ENCODE measurements at places on chromosomes 2 and 18. TPM values are rescaled to one million over a fixed set of nuclear protein-coding genes. Genes with fewer than 3 reads are reported as not detected.

The ACOXL gene
- not detected for total RNA-seq

The C2orf76 gene
- 11.2 TPM for total RNA-seq

DNA sequence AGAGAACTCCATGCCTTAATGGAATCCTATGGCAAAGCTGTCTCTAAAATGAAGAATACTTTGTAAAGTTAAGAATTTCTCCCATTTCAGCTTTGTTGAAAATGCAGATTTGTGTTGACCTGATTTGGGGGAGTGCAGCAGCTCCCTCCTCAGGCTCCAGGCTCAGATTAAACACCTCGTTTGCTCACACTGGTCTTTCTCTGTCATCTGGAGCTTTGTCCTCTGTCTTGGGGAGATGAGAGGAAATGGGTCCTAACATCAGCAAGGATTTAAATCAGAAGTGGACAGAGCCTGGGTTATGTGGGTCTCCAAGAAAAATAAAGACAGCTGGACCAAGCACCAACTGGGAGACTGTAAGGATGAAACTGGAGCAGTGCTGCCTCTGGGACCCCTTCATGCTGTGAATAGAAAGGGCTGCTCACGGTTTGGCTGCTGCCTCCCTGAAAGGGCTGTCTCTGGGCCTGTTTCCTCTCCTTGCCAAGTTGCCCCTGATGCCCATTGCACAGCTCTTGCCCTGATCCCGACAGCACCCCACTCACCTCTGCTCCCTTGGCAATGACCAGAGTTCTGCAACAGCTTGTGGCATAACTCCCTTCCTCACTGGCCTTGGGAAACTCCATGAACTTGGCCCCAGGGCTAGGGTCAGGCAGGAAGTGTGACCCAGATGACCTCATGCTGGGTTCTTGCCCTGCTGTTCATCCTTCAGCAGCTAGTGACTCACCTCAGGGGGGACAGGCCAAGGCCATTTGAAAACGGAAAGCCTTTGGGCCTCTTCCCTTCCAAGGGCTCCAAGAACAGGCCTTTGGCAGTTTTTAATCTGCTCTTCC lies 197.2 kb downstream of the CYP26B1 start:
- DNase-seq, result peak; percentile 87

DNA sequence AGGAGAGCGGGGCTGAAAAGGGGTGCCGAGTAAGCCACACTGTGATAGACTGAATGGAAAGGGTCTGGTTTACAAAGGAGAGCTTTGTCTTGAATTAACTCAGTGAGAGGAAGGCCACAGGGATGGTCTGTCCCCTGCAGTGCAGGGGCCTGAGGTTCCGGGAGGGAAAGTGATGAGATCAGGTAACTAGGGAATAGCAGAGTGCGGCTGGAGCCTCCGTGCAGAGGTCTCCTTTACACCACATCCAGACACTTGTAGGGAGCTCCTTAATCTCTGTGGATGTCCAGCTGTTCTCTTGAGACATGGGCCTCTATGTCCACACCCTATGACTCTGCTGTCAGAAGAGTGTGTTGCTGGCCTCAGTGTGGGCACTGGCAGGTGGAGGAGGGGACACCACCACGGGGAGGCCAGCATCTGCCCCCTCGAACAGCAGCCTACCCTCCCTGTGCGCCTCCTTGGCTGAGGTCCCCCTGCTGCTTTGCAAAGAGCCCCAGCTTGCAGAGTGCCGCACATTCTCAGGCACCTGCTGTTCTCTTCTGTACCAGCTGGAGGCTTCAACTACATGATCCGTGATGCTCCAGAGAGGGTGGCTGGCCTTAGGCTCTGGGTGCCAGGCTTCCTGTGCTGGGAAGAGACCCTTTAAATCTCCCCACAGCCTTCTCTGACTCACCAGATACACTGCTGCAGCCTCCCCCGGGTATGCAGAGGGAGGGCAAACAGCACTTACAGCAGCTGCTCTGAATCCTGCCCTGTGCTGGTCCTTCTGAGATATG lies 25.9 kb downstream of the ENOSF1 start:
- no peak for DNase-seq

DNA sequence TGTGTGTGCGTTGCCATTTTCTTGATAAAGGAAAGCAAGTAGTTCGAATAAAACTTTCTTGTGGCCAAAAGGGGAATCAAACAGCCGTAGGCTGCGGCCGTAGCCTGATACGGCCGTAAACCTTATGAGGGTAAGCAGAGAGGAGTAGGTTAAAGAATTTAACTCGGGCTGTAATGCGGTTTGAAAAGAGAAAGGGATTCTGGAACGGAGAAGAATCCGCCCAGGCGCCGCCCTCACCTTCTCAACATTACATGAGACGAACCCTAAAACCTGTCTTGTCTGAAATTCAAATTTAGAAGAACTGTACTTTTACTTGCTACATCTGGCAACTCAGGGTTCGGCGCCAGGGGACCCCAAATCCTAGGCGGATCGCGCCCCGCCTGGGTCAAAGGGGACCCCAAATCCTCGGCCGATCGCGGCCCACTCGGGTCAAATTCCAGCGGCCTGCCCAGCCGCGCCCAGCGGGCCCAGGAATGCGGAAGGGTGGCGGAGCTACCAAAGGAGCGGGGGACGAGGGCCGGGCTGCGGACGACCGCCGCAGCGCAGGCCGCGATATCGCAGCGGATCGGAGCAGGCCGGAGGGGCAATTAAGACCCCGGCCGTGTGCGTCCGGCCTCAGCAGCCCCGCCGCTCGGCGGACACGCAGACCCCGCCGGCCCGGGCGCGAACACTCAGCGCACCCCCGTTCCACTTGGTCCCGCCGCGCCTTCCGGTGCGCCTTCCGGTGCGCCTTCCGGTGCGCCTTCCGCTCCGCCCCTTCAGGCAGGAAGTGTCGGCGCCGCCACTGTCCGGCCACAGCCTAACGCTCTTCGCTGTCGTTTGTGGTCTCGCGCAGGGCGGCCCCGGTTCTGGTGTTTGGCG lies at the start of gene MYL12B:
TSS of gene MYL12B (plus strand) at position 761 of the 861 bp plus-strand sequence. CDS start 10,766 bp downstream, outside the sequence.
- DNase-seq, result peak; percentile 84

DNA sequence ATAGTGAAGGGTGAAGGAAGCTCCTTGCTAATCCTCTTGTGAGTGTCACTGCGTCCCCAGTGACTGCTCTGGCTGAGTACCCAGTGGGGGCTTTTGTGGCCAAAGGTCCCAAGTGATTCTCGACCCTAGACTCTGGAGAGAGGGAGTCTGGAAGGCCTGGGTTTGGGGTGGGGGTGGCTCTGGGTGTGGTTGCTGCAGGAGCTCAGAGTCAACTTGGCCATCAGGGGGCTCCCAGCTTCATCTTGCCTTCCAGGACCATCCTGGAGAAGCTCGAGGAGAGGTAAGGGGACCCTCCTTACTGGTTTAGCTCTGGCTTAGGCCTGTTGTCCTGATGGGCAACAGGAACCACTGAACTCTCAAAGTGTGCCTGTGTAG lies 592 bp downstream of the PSD4 start:
- no peak for DNase-seq

- peak; percentile 88 for DNase-seq
These were observed 33.1 kb downstream of the ARL4C start for GRCh38 chr2:234463626-234464290.

GRCh38 chr2:239661334-239662312 lies 260.8 kb upstream of the HDAC4 start:
- no peak for DNase-seq

DNA sequence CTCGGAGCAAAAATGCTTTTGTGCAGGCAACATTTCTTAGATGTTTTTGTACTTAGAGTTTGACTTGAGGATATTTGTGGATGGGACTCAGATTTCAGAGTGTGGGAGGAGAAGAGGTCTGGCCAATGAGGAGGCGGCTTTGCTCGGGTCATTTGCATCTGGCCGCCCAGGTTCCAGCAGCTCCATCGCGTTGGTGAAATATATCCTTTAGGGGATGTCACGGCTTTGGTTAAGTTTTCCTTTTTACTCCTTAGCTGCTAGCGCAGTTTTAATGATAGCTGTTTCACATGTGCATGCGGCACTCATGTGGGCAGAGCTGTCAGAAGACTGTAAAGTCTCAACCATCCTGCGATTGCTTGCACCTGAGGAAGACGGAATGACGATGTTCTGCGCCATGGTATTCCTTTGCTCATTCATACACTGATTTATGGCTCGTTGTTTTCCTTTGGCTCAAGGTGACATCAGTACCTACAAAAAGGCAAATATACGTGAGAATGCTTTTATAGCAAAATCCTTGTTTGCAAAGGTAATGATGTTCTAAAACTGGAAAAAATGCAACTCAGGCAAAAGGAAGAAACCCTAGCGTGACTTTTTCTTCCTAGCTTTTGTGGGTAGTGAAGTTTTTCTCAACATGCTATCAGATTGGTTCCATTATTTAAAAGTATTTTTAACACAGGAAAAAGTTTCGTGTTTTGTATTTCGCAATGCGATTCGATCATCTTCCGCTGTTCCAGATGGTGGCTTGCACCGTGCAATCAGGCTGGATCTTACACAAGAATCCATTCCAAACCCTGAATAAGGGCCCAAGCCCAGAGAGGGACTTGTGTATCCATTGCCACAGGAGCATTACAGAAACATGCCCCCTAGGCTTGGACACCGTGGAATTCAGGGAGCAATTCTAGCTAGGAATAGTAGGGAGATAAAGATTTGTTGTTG lies 70.5 kb upstream of the ZNF516 start:
- peak; percentile 90 for DNase-seq

DNA sequence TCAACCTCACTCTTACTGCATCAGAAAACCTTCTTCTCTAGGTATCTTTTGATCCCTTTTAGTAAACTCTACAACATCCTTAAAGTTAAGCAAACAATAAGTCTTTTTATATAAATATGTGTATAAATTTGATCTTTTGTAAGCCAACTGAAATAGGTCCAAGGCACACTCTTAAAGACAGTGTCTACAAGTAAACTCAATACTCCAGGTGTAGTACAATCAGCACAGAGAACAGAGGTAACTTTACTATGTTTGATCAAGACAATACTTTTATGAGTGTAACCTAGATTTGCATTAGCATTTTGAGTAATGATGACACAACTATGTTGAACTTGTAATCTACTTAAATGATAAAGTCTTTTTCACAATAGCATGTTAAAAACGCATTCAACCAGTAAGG lies 593.1 kb upstream of the CHAC2 start:
- no peak for DNase-seq

DNA sequence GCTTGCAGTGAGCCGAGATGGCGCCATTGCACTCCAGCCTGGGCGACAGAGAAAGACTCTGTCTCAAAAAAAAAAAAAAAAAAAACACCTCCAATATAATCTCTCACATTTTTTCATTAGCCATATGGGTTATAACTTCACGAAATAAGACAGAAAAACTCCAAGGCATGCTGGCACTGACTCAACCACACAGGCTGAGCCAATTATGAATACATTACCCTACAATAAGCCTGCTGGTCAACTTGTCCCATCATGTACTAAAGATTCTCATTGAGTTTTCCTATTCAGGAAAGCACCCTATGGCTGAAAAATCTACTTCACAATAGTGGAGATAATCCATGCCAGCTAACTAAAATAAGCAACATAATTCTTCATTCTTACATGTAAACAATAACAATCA lies 12.8 kb upstream of the MAP3K20 start:
- no peak for DNase-seq

GRCh38 chr2:217026569-217026968 lies 166.7 kb upstream of the TNP1 start:
- DNase-seq, result no peak

Measured in M059J (cell line).